ENCODE measurements at places on chromosomes 7 and 10. TPM values are rescaled to one million over a fixed set of nuclear protein-coding genes. Genes with fewer than 3 reads are reported as not detected.
A peak's percentile ranks its signal among the peaks of the same experiment; 100 is the strongest.

- no peak for DNase-seq
- H3K4me3 ChIP-seq, result no peak overlapping the region
- H3K4me1 ChIP-seq, result no peaks in the 10 kb centered on the region
- no peak overlapping the region for H3K27ac ChIP-seq
- no peaks in the 10 kb centered on the region for H3K27me3 ChIP-seq
Observed at GRCh38 chr10:82668221-82668895, 793.4 kb downstream of the NRG3 start.

Gene FANK1
- 6.6 TPM for total RNA-seq

Gene EDRF1
- total RNA-seq, result 16.5 TPM

Gene CRYGN
- not detected for total RNA-seq

Gene ELAPOR2
- total RNA-seq, result 5.6 TPM

DNA sequence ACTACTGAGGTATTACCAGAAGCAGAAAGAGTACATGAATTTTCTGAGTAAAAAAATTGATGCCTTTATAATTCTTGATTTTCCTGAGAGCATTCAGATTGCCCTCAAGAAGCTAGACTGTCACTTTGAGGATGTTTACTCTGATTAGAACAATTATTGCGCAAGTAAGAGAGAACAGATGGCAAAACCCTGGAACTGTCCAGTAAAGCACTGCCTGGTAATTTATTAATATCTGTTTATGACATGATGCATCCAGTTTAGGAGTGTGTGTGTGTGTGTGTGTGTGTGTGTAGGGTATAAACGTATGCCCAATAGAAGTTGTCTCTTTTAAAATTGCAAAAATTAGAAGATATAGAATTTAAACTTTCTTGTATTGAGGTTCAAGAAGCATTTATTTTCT lies 379.7 kb downstream of the PHTF2 start:
- no peaks in the 10 kb centered on the region for H3K27me3 ChIP-seq
- no peak for DNase-seq
- no peak overlapping the region for H3K4me3 ChIP-seq
- no peaks in the 10 kb centered on the region for H3K36me3 ChIP-seq

DNA sequence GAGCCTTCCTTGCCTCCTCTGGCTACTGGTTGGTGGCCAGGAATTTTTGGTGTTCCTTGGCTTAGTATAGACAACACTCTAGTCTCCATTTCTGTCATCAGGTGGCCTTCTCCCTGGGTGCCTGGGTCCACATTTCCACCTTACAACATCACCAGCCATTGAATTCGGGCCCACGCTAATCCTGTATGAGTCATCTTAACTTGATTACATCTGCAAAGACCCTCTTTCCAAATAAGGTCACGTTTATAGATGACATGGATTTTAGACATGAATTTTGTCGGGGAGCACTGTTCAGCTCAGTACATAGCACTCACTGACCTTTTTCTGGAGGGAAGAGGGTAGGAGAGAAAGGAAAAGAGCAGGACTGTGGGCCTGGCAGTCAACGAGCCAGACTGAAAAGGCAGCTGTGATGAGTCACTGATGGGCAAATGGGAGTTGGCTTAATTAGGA lies 39.4 kb downstream of the MMRN2 start:
- H3K4me1 ChIP-seq, result no peaks in the 10 kb centered on the region
- no peak for DNase-seq
- H3K27ac ChIP-seq, result no peak overlapping the region
- H3K36me3 ChIP-seq, result no peaks in the 10 kb centered on the region
- H3K27me3 ChIP-seq, result no peaks in the 10 kb centered on the region

GRCh38 chr7:137848095-137848494 lies 1.3 kb upstream of the DGKI start:
- H3K4me1 ChIP-seq, result peaks cover 10% of the 10 kb centered on the region
- H3K4me3 ChIP-seq, result no peak overlapping the region
- no peak for DNase-seq
- H3K27me3 ChIP-seq, result no peaks in the 10 kb centered on the region
- H3K36me3 ChIP-seq, result no peaks in the 10 kb centered on the region

Gene FEZF1
- total RNA-seq, result not detected

DNA sequence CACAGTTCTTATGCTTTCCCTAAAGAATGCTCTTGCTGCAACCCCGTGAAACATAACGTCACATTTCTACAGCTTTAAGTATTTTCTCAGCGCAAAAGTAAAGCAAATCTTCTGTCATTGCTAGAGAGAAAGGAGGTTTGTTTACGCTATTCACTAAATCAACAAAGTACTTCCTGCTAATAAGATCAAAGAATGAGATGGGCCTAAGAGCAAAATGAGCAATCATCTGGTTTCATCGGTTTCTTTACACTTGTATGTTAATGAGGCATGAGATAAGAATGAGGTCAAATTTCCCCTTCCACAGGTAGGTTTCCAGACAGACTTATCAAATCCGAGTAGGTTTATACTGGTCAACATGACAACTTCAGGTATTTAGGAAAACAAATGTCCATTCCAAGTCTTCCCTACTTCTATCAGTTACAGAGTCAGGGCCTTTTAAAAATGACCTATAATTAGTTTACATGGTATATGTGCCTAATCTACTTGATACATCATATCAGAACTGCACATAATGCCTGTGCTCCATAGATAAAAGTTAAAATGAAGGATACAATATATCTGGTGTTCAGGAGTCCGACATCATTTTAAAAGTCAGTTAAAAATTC lies 8.4 kb downstream of the USP6NL start:
- H3K4me1 ChIP-seq, result peaks cover 8% of the 10 kb centered on the region
- no peaks in the 10 kb centered on the region for H3K36me3 ChIP-seq
- no peak for DNase-seq
- H3K4me3 ChIP-seq, result no peak overlapping the region
- no peak overlapping the region for H3K27ac ChIP-seq
- H3K27me3 ChIP-seq, result no peaks in the 10 kb centered on the region

DNA sequence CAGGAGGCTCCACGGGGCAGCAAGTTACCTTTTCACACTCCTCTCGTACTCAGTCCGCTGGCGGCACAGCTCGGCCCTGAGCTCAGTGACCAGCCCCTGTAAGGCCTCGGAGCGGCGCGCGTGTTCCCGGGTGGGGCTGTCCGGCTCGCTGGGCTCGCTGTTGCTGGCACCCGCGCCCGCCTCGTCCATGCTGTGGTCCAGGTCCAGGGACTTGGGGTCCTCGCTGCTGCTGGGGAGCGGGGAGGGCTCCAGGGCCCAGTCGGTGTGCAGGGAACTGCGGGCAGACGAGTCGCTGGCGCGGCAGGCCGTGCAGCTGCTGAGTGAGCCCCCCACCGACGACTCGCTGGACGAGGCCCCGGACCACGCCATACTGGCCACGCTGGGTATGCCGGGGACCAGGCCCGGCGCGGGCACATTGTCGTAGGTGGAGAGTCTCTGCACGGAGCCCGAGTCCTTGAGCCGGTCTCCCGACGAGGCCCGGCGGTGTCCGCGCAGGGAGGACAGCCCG lies 143.8 kb downstream of the MAPK8 start:
- H3K27me3 ChIP-seq, result no peaks in the 10 kb centered on the region
- no peak overlapping the region for H3K4me3 ChIP-seq
- DNase-seq, result peak; percentile 83
- no peaks in the 10 kb centered on the region for H3K36me3 ChIP-seq
- no peak overlapping the region for H3K27ac ChIP-seq
- no peaks in the 10 kb centered on the region for H3K4me1 ChIP-seq

DNA sequence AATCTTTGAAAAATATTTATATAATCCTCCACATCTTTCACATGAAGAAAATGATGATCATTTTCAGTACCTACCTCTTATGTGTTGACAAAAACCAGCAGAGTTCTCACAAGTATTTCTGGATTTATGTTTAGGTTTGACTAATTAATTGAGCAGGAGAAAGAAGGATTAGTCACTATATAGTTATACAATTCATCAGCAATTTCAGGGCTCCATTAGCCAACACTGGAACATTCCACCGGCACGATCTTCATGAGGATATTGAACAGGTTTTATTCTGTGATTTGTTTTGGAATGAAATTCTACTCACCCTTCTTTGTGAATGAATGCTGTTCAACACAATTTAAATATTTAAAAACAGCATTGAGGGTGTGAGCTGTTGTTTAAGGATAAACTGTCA lies 163.2 kb downstream of the SEM1 start:
- no peaks in the 10 kb centered on the region for H3K4me1 ChIP-seq
- no peaks in the 10 kb centered on the region for H3K36me3 ChIP-seq
- no peak for DNase-seq
- H3K27ac ChIP-seq, result no peak overlapping the region
- no peak overlapping the region for H3K4me3 ChIP-seq

- no peak overlapping the region for H3K4me3 ChIP-seq
- H3K27me3 ChIP-seq, result no peaks in the 10 kb centered on the region
- H3K36me3 ChIP-seq, result no peaks in the 10 kb centered on the region
Observed at GRCh38 chr7:124649397-124650014, 116.1 kb downstream of the GPR37 start.

- no peak for DNase-seq
- no peak overlapping the region for H3K4me3 ChIP-seq
- peaks cover 72% of the 10 kb centered on the region for H3K4me1 ChIP-seq
- H3K27me3 ChIP-seq, result no peaks in the 10 kb centered on the region
Observed at GRCh38 chr10:79123547-79123963, 54.8 kb downstream of the ZMIZ1 start.

DNA sequence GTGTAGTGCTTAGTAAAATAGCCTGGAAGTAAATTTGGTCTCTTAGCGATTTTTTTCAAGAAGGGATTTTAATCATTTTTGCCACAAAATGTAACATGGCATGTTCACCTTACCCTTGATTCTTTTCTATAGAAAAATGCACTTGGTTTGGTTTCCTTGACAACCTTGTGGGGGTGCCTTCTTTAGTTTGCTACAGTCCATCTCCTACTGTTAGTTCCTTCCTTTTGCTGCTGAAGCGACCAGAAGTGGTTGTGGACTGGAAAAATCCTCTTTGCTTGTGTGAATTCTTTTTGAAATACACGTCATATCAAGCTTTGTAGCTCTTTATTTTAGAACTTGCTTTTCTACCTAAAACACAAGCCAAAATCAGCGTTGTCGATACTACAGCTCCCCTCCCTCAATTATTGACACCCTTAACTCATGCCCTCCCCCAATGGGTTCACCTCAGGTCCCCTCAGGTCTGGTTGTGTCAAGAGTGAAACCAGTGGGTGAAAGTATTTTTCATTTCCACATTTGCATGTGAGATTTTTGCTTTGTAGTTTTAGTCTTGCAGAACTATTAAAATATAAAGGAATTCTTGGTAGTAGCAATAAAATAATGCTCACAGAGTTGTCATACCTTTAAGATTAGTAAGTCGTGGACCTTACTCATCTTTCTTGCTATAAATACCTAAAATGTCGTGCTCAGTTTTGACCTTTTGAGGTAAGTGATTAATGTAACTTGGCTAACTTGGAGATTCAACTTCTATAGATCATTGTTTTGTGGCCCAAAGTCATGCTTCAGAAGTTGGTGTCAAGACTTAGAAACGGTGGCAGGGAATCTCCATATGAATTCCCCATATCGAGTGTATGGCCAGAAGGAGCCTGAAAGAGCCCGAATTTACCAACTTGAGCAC lies 1.5 kb downstream of the ACTR3B start:
- no peak for DNase-seq
- peak overlapping the region; percentile 82 for H3K4me3 ChIP-seq
- H3K27me3 ChIP-seq, result no peaks in the 10 kb centered on the region
- H3K36me3 ChIP-seq, result no peaks in the 10 kb centered on the region
- H3K27ac ChIP-seq, result no peak overlapping the region

Gene LBX1
- total RNA-seq, result not detected

Gene CTNNA3
- total RNA-seq, result 0.98 TPM

Gene ADARB2
- total RNA-seq, result 3.4 TPM

Gene CFAP70
- total RNA-seq, result 1.5 TPM

DNA sequence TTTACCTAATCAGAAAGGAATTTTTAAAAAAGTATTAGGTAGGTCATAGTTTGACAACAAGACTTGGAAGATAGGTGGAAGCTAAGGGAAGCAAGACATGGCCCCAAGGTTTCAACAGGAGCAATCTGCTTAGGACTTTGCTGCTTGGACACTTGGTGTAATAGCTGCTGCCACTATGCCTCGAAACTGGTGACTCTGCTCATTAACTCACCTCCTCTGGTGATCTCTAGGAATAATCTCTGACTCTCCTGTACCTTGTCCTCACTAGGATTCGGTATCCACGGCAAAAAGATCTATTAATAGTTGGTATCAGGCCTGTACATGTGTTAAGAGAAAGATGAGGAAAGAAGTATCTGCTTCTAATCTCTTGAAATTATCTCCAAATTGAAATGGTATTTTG lies 53.1 kb downstream of the PTEN start:
- H3K27ac ChIP-seq, result no peak overlapping the region
- H3K27me3 ChIP-seq, result no peaks in the 10 kb centered on the region
- no peak overlapping the region for H3K4me3 ChIP-seq
- no peak for DNase-seq
- H3K36me3 ChIP-seq, result no peaks in the 10 kb centered on the region
